Stimulated activated CD4-positive, alpha-beta T cell treated with anti-CD3 and anti-CD28 coated beads, Interleukin-2, amount 100 ng/mL, for 24 hours (primary cell): ENCODE measurements at places on chromosomes 13 and 19.

GRCh38 chr19:33054623-33055022 is 10.1 kb downstream of the RHPN2 start:
- DNase-seq: no peak

- no peak for DNase-seq
Observed at GRCh38 chr13:49587311-49587847, 2.0 kb upstream of the RCBTB1 start.

DNA sequence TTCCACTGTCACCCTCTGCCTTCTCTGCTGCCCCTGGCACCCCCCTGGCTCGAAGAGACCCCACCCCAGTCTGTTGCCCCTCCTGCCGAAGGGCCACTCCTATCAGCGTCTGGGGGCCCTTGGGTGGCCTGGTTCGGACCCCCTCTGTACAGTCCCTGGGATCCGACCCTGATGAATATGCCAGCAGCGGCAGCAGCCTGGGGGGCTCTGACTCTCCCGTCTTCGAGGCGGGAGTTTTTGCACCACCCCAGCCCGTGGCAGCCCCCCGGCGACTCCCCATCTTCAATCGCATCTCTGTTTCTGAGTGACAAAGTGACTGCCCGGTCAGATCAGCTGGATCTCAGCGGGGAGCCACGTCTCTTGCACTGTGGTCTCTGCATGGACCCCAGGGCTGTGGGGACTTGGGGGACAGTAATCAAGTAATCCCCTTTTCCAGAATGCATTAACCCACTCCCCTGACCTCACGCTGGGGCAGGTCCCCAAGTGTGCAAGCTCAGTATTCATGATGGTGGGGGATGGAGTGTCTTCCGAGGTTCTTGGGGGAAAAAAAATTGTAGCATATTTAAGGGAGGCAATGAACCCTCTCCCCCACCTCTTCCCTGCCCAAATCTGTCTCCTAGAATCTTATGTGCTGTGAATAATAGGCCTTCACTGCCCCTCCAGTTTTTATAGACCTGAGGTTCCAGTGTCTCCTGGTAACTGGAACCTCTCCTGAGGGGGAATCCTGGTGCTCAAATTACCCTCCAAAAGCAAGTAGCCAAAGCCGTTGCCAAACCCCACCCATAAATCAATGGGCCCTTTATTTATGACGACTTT is 2.0 kb downstream of the ZFP36 start:
- no peak for DNase-seq

DNA sequence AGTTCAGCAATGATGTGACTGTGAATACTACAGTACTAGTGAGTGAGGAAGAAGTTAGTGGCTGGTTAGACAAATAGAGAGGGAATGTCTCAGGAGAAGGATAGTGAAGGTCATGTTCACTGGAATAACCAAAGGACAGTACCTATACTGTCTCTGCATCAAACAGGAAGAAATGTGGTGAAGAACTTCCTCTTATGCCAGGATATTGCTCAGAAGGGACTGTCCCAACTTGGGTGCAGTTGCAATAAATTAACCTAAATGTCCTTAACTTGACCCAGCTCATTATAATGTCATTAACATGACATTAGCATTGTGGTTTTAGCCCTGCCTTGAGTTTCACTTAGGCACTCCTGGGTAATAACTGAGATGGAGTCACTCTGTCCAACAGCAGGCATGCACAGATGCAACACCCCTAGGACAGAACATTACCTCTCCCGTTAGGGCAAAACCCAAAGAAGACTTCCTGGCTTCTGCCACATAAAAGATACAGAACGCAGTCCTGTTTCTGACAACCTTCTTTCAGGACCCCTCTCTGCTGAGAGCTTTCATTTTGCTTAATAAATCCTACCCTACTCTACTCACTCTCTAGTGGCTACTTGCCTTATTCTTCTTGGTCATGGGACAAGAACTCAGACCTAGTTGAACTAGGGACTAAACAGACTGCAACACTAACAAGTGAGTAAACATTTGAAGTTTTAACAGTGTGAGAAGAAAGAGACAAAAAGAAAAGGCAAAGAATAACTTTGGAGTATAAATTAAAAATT is 1591.6 kb upstream of the MIR17HG start:
- no peak for DNase-seq

DNA sequence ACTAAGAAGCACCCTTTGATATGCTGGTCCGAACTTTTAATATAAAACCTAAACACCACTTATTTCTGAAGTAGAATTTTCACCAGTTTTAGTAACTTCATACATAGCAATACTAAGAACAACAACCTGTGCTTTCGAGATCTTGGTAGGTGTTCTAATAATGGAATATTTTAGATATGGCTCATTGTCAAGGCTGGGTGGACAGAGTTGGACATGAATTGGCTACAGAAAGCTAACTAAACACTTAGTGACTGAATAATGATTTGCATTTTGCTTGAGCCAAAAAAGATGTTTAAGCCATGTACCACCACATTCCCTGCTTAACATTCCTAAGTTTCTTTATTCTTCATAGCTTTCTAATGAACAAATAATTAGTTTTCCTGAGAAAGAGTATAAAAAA is 344.3 kb upstream of the SGCG start:
- DNase-seq: no peak

DNA sequence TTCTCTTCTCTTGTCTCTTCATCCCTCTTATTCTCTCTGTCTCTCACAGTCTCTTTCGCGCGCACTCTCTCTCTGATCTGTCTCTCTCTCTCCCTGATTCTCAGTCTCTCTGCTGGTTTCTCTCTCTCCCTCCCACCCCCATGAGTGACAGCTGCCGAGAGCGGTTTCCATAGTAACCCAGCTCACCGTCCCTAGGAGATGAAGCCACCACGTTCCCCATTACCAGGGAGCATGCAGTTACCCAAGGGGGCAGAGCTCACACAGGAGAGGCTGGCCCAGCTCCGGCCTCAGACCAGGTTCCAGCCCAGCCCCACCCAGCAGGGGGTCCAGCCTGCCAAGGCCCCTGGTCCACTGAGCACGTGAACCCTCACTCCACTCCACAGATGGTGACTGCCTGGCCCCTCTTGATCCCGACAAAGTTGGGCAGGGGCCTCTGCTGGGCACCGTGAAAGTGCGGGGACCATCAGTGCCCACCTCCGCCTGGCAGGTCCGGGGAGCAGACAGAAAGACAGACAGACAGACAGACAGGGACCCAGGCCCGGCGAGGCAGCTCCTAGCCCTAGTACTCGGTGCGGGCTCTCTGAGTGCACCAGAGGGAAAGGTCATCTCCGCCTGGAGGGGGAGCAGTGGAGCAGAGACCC is 50.6 kb downstream of the CELF5 start:
- DNase-seq: peak; percentile 63

GRCh38 chr13:42354241-42355091 is 82.5 kb downstream of the AKAP11 start:
- DNase-seq: peak; percentile 44

GRCh38 chr19:13817615-13818371 is 22.6 kb downstream of the ZSWIM4 start:
- DNase-seq: no peak

- DNase-seq: no peak
Observed at GRCh38 chr19:49976496-49976895, 15.5 kb upstream of the SIGLEC11 start.

GRCh38 chr19:51511353-51511752 is 9.8 kb upstream of the SIGLEC12 start:
- peak; percentile 32 for DNase-seq

DNA sequence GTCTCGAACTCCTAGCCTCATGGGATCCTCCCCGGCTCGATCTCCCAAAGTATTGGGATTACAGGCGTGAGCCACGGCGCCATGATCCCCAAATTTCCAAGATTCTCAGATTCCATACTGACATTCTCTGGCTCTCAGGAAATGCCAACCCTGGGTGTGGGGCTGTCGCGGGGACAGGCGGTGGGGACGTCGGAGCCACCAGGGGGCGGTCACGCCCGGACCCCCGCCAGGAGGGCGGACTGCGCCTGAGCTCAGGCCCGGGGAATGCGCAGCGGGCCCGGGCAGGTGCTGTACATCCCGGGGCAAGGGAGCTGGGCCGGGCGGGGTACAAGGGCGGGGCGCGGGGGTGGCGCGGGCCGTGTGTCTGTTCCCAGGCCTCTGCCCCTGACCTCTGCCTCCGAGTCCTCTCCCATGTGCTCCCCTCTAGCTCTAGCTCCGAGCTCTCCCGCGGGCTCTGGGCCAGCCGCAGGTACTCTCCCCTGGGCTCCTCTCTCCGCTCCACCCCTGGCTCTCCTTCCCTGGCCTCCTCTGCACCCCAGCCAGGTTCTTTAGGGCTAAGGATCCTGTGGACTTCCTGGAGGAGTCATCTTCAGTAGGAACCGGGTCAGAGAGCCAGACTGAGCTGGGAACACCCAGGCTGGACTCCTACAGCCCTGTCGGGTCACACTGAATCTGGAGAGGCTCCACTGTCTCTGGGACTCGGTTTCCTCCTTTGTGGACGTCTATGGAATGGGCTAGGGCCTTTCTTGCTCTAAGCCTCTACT is 2.4 kb downstream of the PPP1R13L start:
- peak; percentile 50 for DNase-seq

GRCh38 chr19:49362048-49362928 is at the start of gene TEAD2:
TEAD2 (minus strand) TSS chr19:49362416; CDS start chr19:49360075, 2,341 bp downstream.
- peak; percentile 28 for DNase-seq

DNA sequence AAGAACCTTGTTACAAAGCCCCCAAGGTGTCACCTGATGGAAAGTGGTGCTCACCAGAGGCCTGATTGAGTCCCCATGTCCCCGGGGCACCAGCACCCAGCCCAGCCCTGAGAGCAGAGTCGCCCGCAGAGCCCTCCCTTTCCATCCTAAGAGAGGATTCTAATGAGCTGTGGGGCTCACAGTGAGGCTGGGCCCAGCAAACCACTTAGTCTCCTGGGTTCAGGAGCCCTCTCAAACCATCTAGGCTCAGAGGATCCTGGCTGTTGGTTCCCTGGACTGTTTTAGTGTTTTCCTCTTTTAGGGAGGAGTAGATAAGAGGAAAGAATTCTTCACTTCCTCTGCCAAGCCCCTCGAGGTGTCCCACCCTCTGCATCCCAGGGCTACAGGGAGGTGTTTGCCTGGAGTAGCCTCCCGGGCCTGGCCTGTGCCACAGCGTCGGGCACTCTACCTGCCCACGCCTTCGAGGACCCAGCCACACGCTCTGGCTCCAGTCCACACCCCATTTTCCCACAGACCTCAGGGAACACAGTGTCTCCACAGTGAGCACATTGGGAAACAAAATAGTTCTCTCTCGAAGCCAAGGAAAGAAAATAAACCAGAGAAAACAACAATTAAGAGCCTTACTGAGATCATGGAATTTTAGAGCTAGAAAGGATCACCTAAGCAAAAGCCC is 34.4 kb downstream of the DHRS12 start:
- no peak for DNase-seq

DNA sequence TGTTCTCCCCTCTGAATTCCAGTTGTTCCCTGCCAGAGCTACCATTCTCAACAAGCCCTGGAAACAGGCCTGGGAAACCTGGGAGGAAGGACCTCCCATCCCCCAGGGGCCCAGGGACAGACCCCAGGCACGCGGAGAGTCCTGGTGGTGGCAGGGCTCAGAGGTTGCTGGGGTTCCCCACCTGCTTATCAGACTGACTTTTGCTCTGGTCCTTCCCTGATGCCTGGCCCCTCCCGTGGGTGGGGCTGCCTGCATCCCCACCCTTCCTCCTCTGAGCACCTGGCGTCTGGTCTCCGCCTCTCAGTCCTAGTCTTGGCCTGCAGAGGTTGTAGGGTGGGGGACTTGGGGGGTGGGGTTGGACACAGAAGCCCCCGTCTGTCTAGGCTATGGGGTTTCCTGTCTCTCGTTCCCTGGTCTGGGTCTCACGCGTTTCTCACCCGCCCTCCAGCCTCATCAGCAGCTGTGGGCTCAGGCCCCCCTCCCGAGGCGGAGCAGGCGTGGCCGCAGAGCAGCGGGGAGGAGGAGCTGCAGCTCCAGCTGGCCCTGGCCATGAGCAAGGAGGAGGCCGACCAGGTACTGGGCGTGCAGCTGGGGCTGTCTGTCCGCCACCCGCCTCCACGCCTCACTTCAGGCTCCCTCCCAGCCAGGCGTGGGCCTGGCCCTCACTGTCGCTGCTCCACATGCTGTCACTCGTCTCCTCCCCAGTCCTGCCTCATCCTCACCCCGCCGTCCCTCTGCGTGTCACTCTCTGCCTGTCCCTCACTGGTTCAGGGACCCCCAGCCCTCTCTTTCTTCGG is 13.6 kb downstream of the EPN1 start:
- DNase-seq: no peak

DNA sequence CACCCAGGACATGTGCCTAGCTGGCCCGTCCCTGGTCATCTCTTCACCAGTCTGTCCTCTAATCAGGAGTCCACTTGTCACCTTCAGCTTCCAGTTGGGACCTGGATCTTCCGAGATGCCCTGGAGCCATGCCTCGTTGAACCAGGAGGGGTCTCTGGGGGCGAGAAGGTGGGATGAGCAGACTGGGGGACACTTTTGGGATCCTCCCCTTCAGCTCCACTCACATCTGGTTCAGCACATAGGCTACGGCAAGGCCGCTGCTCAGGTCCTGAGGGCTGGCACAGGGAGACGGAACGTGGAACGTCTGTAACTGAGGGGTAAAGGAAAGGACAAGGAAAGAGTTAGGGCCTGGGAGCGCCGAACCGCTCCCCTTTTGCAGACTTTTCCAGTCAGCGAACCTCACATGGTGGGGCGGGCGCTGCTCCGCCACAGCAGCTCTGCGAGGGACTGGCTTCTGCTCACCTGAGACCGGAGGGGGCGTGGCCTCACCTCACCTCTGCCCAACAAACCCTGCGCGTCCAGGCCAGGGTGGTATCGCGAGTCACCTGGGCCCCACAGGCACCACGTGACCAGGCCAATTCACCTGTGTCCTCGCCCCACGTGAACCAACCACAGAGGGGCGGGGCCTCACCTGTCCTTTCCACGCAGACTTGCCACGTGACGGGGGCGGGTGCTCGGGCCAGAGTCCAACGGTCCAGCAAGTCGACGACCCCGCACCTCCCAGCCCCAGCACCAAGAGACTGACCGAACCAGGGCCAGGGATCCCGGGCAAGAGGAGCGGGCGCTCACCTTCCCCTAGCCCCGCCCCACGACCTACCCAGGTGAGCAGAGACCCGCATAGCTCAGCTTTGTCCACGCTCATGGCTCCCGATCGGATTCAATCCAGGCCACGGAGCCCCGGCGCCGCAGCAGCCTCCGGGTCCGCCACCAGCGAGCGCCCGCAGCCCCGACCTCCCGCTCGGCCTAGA is at the start of gene HOOK2:
TSS of gene HOOK2 (minus strand) at position 965 of the 968 bp plus-strand sequence. CDS start at position 862, 103 bp downstream.
- peak; percentile 34 for DNase-seq

DNA sequence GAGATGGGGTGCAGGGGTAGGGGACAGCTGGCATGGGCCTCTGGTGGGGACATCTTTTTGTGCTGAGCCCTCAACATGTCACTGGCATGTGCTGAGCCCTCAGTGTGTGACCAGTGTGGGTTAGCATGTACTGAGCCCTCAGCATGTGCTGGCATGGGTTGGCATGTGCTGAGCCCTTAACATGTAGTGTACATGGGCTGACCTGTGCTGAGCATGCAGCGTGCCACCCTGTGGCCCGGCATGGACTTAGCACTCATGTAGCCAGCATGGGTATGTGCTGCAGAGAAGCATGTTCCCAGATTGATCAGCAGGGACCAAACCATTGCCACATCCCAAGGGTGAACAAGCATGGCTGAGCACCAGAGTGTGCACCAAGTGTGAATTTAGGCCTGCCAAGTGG is 11.5 kb downstream of the HIPK4 start:
- DNase-seq: no peak

DNA sequence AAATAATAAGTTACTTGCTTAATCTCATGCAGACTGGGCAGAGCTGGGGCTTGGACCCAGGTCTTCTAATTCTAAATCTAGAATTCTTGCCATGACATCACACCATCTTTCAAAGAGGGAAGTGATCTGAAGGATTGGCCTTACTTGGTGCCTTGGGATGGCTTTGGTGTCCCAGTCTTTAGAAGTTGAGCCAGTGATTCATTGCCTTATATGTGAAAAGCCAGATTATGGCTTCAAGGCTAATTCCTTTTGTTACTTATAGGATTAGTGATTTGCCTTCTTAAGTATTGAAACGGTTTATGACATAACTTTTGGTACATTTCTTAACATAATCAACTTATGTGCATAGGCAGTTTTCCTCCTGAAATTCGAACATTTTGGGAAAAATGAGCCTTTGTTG is 14.9 kb downstream of the COG3 start:
- DNase-seq: no peak
